ENCODE measurements at places on chromosomes 2 and 18.

- no peak for DNase-seq
Observed at GRCh38 chr2:167592441-167592840, 655.0 kb downstream of the STK39 start.

DNA sequence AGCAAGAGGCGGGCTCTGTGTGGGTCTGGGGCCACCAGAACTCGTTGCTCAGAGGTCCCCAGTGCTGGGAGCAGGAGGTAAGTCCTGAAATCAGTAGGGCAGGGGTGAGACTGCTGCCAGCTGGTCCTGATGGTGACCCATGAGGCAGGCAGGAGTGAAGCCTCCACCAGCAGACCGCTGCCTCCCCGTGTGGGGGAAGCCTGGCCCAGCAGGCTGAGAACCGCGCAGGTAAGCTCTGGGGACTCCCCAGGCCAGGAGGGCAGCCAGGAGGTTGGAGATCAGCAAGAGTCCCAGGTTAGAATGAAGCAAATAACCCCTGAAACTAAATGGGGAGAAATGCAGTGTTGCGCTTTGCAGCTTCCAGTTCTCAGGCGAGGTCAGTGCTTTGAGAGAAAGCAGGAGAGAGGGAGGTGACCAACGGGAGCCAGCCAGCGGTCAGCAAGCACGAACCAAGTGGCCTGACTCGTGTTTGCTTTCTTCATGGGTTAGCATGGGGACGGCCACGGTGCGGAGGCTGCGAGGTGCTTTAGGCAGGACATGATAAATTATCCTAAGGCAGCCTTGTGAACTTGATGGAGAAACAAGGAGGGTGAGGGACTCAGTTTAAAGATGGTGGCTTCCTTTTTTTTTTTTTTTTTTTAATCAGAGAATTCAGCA is 26.2 kb downstream of the INHBB start:
- no peak for DNase-seq

DNA sequence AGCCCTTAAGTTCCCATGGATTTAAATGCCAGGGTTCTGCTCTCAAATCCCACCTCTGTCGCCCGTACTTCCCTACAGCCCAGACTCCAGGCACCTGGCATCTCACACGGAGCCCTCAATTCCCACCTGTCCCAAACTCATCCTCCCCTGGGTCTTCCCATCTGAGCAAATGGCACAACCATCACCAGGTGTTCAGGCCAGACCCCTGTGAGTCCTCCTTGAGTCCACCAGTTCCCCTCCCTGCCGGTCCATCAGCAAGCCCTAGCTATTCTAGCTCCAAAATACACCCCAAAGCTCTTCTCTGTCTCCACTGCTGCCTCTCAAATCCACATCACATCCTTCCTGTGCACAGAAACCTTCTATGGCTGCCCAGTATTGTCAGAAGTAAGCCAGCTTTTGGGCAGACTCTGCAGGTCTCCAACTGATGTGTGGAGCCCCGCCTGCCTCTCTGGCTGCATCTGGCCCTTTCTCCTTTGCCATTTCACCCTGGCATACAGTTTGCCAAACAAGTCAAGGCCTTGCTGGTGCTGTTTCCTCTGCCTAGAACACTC is 67.7 kb downstream of the DNMT3A start:
- no peak for DNase-seq

DNA sequence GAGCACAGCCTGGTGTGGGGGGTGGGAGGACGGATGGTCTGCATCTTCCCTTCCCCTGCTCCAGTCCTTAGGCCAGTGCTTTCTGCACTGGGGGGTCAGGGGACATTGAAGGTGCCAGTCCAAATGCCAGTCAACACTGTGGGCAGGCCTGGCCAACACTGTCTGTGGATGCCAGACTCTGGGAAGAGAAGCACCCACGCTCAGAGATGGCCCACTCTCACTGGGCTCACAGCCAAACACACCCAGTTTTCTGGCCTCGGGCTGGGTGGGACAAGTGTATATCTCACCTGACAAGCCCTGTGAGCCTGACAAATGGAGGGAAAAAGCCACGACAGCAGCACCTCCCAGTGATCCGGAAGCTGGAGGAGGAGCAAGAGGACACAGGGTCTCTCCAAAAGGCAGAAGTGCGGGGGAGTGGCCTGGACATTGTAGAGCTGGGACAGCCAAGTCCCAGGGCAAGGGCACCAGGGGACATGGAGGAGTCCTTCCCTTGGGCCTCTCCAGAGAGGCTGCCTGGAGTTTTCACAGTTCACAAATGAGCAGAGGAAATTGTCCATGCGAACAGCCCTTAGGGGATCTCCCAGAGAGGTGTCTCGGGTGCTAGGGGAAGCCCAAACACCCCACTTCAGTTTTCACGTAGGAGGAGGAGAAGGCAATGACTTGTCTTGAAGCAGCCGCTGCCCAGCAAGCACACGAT is 79.3 kb downstream of the SDC1 start:
- DNase-seq: no peak

GRCh38 chr2:240955306-240956170 is 42.9 kb upstream of the SNED1 start:
- DNase-seq: no peak

GRCh38 chr2:198173242-198173641 is 368.8 kb downstream of the PLCL1 start:
- DNase-seq: no peak

DNA sequence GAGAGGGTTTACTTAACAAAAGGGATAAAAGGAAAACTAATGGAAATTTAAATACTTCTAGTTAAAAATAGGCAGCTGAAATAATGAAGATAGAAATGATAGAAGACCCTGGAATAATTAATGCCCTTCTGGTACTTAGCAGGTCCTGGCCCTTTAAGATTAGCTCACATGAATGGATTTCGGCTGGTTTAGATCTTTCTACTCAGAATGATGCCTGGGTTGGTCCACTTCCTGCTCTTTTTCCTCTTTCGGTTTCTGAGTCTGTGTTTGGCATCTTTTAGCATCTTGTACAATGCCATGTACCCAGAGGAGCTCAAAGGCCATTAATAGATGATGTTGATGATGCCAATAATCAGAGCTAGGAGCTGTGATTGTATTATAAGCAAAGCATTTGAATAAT is 290.5 kb downstream of the CLIP4 start:
- no peak for DNase-seq

DNA sequence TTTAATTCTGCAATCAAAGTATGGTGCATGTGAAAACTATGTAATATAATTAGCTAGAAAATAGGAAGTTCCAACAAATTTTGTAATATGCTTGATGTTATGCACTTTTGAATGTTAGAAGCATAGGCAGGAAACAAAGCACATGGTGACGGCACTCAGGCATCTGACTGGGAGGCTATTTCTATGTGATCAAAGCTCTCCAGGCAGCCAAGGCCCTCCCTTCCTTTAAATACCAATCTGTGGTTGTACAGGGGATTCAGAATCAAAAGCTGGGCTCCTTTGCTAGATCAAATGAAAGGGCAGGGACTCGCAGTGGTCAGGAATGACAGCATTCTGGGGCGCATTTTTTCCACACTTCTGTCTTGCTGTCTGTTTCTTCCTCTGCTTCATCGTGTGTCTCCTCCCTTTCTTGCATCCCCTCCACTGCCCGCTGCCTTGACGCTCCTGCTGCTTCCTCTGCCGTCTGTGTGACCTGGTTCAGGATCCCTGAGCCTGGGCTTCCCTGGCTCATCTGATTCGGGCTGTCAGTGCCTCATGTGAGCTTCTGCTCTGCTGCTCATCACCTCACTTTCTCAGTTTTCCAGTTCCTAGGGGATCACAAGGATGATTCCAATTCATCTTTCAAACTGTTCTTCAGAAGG is 30.9 kb downstream of the TMEM182 start:
- no peak for DNase-seq

DNA sequence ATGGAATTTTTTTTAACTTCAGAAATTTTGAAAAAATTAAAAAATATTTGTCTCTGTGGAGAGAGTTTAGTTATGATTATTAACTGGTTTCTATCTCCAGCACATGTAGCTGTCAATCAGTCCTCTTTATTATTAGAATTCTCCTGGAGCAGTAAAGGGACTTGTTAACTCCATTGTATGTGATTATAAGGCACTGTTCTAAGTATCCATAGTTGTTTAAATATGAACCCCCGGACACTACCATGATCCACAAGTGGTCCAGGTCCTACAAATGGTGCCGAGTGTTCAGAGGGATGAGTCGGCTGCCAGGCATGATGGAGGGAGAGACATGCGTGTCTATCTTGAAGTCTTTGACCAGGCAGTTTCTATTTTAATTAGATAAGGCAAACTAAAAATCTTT is 492 bp downstream of the CHRNA1 start:
- no peak for DNase-seq

- DNase-seq: no peak
Observed at GRCh38 chr2:181725476-181725875, 45.2 kb upstream of the NEUROD1 start.

DNA sequence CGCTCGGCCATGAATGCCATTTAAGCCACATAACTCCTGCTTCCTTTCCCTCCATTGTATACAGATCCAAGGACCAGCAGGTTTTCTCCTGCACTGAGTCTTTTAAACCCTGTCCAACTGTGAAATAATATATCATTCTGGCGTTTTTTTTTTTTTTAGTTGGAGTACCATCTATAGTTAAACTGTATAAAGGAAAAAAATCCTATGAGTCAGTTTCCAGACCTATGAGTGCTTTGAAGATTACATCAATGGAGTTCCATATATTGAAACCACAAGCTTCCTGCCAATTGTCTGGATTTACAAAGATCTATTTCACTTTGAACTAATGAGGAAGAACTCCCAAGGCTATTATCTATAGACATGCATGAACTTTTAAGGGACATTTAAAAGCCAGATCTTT is 2.4 kb upstream of the MALT1 start:
- no peak for DNase-seq

- no peak for DNase-seq
Observed at GRCh38 chr18:63725682-63726480, 23.1 kb downstream of the SERPINB11 start.

DNA sequence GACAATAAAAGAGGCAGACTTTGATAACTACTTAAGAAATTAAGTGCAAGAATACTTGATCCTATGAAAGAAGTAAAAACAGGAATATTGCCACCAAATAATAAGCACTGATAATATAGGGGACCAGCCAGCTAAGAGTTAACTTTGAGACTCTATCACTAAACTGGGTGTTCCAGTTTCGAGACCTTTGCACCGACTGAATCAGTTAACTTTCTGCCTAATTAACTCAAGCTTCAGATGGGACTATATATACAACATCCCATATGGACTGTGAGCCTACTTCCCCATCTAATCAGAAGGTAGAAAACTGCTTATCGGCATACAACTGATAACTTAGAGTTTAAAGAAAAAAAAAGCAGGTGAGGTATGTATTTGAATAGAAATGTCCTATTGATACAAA is 25.8 kb upstream of the SLC9A2 start:
- DNase-seq: no peak

DNA sequence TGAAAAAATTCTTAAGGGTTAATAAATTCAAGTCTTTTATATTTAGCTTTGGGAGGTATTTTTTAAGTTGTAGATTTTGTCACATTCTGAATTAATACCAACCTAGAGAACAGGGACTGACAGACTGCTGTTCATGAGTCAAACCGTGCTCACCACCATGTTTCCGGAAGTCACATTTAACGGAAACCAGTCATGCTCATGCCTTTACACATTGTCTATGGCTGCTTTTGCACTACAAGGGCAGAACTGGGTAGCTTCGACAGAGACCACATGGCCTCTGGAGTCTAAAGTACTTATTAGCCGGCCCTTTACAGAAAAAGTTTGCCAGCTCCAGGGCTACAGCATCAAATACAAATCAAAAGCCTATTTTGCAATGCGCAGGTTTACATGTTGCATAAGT is 33.3 kb downstream of the LONRF2 start:
- no peak for DNase-seq

Data from WERI-Rb-1 (cell line).